ENCODE measurements at places on chromosomes 2 and 18.

DNA sequence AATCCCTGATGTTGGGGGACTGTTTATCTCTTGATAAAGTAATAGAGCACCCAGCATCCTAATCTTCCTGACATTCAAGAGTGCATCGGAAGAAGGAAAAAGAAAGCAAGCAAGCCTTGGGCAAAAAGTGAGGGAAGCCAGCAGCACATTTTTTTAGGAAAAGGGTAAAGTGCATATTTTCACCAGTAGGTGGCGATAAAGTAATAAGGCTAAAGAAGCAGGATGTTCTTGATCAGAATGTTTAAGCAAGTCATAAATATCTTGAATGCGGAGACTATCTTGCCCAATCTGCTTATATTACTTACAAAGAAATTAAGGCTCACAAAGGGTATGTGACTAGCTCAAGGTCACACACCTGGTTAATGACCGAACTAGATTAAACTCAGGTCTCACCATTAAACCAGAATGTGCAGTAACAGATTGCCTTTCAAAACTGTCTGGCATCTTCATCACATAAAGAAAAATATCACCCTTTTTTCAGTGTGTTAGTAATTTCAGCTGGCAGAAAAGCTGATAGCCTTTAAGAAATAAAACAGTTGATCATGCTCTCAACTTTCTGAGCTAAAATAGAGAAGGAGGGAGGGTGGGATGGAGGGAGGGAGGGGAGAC lies 83.8 kb downstream of the VIT start:
- no peak for DNase-seq

- DNase-seq: no peak
Observed at GRCh38 chr2:216245391-216245975, 126.8 kb downstream of the MARCHF4 start.

DNA sequence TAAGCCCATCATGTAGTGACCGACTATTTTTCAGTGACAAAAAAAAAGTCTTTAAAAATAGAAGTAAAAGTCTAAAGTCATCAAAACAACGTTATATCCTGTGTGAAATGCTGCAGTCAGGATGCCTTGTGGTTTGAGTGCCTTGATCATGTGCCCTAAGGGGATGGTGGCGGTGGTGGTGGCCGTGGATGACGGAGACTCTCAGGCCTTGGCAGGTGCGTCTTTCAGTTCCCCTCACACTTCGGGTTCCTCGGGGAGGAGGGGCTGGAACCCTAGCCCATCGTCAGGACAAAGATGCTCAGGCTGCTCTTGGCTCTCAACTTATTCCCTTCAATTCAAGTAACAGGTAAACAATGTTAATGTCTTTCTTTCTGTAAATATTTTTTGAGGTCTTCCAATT lies at the start of gene CD28:
Gene CD28, plus strand, starts transcription at position 237 of the 400 bp plus-strand sequence. Its CDS starts 58 bp downstream, at position 295.
- DNase-seq: peak; percentile 50

GRCh38 chr18:13614641-13615288 lies 111.6 kb downstream of the FAM210A start:
- DNase-seq: no peak

GRCh38 chr2:10900216-10901109 lies 11.3 kb upstream of the KCNF1 start:
- DNase-seq: no peak

GRCh38 chr2:207539470-207539869 lies 9.7 kb downstream of the CREB1 start:
- no peak for DNase-seq

DNA sequence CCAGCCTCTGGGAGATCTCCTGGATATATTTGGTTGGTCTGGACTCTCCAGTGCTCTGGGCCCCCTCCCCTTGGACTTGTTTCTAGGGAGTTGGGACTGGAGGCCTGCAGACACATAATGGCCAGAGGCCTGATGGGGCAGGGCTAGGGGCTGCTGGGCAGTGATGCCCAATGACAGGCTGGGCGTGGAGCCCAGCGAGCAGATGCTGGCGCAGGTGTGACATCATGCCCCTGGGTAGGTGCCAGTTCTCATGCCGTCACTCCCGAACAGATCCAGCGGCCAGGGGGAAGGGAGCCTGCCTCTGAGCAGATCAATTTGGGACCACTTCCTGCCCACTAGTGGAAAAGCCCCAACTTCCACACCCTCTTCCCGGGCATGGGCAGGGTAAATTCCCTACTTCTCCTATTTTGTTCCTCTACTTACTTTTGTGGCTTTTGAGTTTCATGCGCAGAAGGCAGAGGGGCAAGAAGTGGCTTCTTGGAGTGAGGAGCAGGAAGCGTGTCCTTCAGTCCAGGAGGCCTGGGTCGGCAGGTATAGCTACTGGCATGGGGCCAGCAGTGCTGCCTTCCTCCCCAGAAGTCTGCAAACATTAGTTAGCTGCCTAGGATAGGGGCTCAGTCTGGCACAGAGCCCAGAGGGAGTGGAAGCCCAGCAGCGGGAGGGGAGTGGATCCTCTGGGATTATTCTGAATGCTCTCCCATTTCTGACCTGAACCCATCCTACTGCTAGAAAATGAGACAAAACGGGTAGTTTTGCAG lies 6.1 kb downstream of the MPV17 start:
- no peak for DNase-seq

- no peak for DNase-seq
Observed at GRCh38 chr2:175136334-175137215, 31.4 kb downstream of the ATF2 start.

DNA sequence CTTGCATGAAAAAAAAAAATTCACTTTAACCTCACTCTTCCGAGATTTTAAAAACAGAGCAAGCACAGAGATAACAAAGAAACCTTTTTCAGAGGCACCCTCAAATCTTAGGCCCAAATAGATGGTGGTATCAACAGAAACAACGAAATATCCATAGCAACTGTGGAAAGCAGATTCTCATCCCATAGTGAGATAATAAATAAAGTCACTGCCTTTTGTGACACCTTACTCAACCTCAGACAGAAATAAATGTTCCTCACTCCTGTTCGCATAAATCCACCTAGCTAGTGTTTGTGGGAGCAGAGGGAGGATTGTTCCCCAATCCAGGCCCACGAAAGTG lies 60.9 kb upstream of the RTN4 start:
- no peak for DNase-seq

DNA sequence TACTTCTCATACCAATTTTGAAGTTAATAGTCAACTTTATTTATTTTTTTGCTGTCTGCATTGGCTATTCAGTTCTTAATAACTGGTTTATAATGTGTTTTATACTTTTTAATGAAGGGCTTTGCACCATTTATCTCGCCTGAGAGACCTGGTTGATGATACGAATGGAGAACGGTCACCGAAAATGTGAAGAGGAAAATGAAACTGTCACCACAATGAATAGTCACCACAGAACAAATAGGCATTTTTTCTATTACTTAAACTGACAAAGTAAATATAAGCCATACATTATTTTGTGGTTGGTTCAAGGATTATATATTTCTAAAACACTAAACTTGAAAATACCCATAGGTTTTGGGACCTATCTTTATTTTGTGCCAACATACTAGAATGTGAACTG lies 20.4 kb downstream of the C18orf54 start:
- no peak for DNase-seq

- no peak for DNase-seq
Observed at GRCh38 chr2:173692068-173692467, 273.1 kb downstream of the SP3 start.

GRCh38 chr2:98569197-98569793 lies 39.0 kb downstream of the COA5 start:
- peak; percentile 59 for DNase-seq

DNA sequence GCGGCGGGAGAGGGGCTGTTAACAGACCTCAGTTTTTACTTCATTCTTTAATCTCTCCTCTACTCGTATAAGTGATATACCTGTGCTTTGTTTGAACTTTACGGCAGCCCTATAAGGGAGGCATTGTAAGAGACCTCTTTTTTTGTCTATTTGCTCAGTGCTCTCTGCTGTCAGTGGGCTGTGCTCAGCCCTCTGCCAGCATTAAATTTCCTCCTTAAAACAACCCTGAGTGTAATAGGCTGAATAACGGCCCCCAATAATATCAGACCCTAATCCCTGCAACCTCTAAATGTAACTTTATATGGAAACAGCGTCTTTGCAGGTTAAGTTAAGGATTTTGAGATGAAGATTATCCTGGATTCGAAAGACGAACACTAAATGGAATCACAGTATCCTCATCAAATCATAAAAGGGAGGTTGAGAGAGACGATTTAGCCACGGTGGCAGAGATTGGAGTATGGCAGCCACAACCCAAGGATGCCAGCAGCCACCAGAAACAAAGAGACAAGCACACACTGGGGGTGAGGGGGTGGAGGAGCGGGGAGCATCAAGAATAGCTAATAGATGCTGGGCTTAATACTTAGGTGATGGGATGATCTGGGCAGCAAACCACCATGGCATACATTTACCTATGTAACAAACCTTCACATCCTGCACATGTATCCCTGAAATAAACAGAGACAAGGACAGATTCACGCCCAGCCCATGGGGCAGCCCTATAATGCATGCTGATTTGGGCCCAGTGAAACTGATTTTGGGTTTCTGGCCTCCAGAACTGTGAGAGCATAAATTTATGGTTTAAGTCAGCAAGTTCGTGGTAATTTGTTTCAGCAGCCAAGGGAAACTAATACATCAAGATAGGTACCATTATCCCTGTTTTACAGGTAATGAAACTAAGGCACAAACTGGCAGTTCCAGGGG lies 894 bp upstream of the FARSB start:
- no peak for DNase-seq

DNA sequence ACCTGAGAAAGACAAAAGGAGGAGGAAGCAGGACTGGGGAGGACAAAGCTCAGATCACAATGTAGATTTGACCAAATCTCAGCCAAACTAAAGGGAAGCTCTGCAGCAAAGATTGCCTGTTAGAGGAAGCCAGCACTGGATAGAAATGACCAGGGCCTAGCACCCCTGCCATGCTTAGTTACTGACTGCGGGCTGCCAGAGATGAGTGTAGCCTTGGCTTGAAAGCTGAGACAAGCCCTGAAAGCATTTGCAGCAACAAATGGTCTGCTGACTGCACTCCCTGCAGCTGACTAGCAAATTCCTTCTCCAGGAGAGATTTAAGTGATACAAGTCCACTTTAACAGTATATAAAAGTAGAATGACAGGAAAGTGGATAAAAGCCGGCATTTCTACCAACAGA lies 140.9 kb upstream of the CRIM1 start:
- no peak for DNase-seq

GRCh38 chr2:166229678-166230023 lies 101.8 kb upstream of the SCN1A start:
- DNase-seq: no peak

DNA sequence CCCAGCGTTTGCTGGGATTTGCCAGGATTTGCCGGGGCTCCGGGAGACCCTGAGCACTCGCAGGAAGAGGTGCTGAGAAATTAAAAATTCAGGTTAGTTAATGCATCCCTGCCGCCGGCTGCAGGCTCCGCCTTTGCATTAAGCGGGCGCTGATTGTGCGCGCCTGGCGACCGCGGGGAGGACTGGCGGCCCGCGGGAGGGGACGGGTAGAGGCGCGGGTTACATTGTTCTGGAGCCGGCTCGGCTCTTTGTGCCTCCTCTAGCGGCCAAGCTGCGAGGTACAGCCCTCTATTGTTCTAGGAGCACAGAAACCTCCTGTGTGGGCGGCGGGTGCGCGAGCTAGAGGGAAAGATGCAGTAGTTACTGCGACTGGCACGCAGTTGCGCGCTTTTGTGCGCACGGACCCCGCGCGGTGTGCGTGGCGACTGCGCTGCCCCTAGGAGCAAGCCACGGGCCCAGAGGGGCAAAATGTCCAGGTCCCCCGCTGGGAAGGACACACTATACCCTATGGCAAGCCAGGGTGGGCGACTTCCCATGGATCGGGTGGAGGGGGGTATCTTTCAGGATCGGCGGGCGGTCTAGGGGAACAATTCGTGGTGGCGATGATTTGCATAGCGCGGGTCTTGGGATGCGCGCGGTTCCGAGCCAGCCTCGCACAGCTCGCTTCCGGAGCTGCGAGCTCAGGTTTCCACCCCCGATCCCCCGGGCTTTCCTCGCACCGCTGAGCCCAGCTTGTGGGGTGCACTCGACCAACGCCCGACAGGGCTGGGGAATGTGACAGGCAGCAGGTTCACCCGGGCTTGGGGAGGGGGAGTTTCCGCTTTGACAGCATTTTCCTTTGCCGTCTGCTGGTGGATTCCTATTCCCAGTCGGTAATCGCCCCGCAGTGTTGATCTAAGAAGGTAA lies 2.8 kb downstream of the ONECUT2 start:
- no peak for DNase-seq

DNA sequence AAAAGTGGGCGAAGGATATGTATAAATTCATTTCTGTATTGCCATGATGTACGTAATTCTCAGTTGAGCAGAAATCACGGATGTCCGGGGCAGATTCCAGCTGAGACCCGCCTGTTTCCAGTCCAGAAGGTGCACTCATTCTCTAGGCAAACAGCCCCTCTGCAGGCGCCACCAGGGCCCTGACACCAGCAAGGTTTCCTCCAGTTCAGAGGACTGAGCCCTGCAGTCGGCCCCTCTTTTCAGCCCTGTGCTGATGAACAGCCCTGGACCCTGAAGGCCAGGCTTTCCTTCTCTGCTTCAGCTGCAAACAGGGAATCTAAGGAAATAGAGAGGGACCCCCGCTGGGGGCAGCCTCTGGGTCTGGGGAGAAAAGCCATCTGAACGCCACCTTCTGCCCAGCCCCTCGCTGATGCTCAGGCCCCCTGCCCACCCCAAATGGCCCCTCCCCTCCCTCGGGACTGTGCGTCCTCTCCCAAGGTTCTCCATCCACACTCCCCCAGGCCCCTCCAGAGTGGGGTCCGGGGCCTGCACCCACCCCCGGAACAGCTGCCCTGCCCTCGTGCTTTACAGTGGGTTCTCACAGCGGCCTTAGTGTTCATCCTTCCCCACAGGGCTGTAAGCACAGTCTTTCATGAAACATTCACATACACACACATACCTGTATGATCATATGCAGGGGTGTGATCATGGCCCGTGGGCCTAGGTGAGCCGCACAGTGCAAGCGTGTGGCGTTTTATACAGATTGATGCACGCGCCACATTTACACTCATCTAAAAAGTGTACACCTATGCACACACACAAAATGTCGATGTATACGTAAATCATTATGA lies 12.1 kb downstream of the COPS9 start:
- DNase-seq: no peak

GRCh38 chr2:73856214-73856613 lies 27.5 kb downstream of the STAMBP start:
- DNase-seq: no peak

GRCh38 chr18:64982414-64983055 lies 768.3 kb upstream of the CDH7 start:
- no peak for DNase-seq

DNA sequence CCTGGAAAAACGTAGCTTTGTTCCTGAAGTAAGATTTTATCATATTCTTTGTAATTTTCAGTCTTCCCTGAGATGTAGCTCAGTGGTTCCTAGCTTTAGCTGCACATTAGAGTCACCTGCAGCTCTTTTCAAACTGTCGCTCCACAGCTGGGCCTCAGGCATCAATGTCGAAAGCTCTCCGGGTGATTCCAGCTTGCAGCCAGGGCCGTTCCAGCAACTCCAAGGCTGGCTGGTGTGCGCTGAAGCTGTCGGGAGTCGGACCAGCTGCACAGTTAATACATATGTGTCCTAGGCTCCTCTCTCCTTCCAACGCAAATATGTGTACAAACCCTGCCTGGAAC lies 609 bp upstream of the ZNF2 start:
- DNase-seq: no peak
